ENCODE measurements at places on chromosomes 1 and 21. TPM values are rescaled to one million over a fixed set of nuclear protein-coding genes. Genes with fewer than 3 reads are reported as not detected.

FALEC gene
- 1.6 TPM for polyA plus RNA-seq

SCYL3 gene
- 11.7 TPM for polyA plus RNA-seq

ANGPTL7 gene
- polyA plus RNA-seq, result 1.6 TPM

CCDC27 gene
- 0.11 TPM for polyA plus RNA-seq

ITGB2 gene
- 20.9 TPM for polyA plus RNA-seq

EPRS1 gene
- polyA plus RNA-seq, result 118 TPM

FLG2 gene
- 0.03 TPM for polyA plus RNA-seq

CR1 gene
- polyA plus RNA-seq, result 0.23 TPM

TOR1AIP2 gene
- polyA plus RNA-seq, result 28.9 TPM

SLC9A1 gene
- 23.2 TPM for polyA plus RNA-seq

CEP170 gene
- polyA plus RNA-seq, result 161 TPM

PCNX2 gene
- polyA plus RNA-seq, result 31.3 TPM

STUM gene
- 20.7 TPM for polyA plus RNA-seq

KIRREL1 gene
- polyA plus RNA-seq, result 29.4 TPM

ASCL5 gene
- 1.3 TPM for polyA plus RNA-seq

MTARC1 gene
- 31.6 TPM for polyA plus RNA-seq

CHODL gene
- 33.9 TPM for polyA plus RNA-seq

SH3BP5L gene
- 37.8 TPM for polyA plus RNA-seq

RERE gene
- 138 TPM for polyA plus RNA-seq

TPRG1L gene
- 45.3 TPM for polyA plus RNA-seq

SPATA46 gene
- polyA plus RNA-seq, result 0.70 TPM

COL8A2 gene
- 7.9 TPM for polyA plus RNA-seq

LPAR3 gene
- polyA plus RNA-seq, result 0.76 TPM

ADGRL4 gene
- 8.4 TPM for polyA plus RNA-seq

XCL1 gene
- polyA plus RNA-seq, result not detected

ERVH48-1 gene
- polyA plus RNA-seq, result 2.0 TPM

LCA5L gene
- 3.1 TPM for polyA plus RNA-seq

LACTBL1 gene
- polyA plus RNA-seq, result not detected

CD1D gene
- polyA plus RNA-seq, result 0.90 TPM

SLAMF6 gene
- 0.14 TPM for polyA plus RNA-seq

RPTN gene
- polyA plus RNA-seq, result not detected

CNR2 gene
- polyA plus RNA-seq, result 0.08 TPM

ARTN gene
- 1.9 TPM for polyA plus RNA-seq

NGF gene
- polyA plus RNA-seq, result 2.0 TPM

VWA5B1 gene
- 4.5 TPM for polyA plus RNA-seq

TLCD4 gene
- 6.2 TPM for polyA plus RNA-seq

AGRN gene
- polyA plus RNA-seq, result 280 TPM
